ENCODE measurements at places on chromosomes 5 and 9.

- DNase-seq: no peak
Measured at GRCh38 chr5:160957312-160957861, 105.4 kb upstream of the ATP10B start.

DNA sequence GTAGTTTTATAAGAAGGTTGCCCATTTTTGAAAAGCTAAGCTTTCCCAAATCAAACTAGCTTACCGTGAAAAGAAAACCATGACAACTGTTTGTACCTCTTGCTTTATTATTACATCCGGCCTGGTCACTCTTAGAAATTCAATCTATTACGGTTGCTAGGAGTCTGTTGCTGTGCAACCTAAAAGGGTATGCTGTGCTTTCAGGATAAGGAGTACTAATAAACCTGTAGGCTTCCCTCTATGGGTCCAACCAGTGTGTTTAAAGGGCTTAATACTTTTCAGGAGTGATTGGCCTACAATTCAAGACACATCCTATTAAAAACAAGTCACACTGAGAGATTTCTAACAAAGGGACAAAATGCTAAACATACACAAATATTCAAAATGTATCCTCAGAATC lies 27.1 kb downstream of the RFX3 start:
- no peak for DNase-seq

DNA sequence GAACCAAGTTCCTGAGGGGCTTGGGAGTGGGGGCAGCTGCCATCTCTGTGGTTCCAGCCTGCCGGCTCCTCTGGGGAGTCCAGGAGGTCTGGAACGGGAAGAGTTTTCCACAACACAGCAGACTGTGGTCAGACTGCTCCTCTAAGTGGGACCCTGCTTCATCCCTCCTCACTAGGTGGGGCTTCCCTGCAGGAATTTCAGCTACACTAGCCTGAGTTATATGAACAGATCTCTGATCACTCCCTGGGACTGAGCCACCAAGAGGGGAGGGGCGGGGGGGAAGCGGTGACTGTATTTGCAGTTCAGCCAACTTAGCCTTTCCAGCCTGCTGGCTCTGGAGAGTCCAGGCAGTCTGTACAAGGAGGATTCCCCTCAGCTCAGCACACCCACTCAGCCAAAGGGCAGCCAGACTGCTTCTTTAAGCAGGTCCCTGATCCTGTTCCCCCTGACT lies 19.4 kb downstream of the DTWD2 start:
- no peak for DNase-seq

DNA sequence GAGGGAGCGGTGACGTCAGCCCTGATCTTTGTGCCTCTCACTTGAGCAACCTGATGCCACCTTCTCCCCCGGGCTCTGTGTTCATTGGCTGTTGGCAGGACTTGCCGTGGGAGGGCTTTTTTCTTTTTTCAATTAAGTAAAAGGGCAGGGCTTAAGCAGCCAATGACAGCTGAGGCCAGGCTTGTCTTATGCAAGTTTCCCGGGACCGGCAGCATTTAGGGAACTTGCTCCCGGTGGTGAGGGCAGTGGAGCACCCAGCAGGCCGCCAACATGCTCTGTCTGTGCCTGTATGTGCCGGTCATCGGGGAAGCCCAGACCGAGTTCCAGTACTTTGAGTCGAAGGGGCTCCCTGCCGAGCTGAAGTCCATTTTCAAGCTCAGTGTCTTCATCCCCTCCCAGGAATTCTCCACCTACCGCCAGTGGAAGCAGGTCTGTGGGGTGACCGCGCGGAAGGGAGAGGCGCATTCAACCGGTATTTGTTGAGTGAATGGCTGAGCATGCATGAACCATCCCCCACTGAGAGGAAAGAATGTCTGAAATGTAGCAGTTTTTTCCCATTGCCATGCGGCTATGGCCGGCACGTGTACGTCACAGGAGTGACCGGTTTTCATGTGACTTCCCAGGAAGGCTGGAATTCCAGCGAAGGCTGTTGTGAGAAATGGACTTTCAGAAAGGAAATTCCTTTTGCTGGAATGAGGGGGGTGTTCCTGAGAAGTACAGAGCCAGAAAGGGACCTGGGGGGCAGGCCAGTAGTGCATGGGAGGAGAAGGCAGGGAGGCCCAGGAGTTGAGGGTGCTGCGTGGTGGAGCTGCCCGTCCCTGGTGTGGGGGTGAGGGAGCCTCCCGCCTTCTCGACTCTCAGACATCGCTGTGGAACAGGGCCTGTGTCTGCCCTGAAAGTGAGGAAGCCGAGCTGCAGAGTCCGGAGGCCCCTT lies 29.0 kb downstream of the PTGES2 start:
- DNase-seq: peak; percentile 62

DNA sequence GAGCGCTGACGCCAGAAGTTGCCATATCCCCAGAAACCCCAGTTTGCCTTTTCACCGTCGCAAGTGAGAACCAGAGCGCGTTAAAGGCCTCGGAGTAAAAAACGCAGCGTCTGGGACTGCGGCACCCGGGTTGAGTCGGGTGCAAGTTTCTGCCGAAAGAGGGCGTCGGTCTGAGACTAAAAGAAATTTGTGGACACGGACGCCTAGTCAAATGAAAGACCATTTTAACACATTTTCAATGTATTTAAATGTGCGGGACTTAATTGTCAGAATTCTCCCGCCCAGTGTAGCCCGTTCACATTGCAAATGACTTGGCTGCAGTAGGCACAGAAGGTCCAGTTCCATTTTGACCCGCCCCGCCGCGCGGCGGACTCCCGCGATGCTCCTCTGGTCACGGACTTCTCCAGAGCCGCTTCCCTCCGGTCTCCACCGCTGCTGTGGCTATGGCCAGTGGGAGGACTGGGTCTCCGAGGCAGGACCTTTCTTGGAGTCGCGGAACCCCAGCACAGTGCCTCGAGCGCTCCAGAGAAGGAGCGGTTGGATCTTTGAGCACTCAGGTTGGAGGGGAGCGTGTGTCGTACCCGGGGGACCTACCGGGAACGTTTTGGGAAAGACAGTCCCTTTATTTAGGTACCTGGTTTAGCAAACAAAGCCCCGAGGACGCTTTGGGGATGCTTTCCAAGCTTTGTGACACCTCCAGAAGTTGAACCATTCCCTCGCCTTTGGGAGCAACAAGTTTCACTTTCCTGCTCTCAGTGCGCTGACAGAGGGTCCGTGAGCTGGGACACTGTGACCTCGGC lies 1.2 kb upstream of the NPR3 start:
- peak; percentile 16 for DNase-seq

DNA sequence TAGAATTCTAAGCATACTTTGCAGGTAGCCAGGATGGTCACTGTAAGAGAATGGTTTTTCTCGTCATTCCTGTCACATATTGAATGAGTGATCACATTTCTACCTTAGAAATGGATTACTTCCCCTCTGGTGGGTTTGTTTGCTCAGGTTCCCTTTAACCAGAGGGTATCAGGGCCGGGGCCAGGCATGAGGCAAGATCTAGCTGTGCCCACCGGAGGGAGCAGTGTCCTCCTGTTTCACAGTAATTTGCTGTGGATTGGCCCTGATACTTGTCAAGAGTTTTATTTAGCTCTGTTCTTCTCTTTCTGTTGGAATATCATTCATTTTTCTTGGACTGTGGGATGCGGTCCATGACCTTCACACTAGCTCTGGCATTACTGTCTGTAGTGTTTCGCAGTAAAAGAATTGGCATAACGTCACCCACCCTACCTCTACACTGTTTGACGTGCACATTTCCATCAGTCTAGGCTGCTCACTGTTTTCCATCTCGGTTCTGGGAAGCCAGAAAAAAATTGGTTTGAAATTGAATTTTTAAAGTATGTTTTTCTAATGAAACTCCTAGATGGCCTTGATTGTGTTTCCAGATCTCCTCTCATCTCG lies 42.4 kb upstream of the ZBED3 start:
- no peak for DNase-seq

GRCh38 chr5:135604056-135604455 lies 25.3 kb upstream of the CXCL14 start:
- no peak for DNase-seq

DNA sequence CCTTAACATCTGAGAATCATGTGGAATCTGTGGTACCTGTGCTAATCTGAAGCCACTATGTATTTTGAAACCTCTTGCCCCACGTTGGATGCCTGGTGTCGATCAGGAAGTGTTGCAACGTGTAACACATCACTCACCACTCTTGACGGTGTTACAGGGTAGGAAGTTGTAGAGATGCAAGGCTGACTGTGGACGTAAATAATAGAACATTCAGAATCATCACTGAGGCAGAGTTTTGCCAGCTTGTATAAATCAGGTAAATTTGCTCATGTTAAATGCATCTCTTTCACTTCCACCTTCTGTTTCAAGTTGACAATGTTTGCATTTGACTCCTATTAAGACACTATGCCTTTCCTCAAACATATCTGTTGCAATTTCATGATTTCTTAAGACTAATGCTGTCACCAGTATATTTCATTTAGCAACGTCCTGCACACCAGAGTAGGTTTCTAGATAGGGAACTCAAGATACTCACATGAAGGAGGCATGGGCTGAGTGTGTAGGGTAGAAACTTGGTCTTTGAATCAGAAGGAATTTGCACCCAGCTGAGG lies 38.1 kb downstream of the BASP1 start:
- DNase-seq: no peak

- DNase-seq: no peak
Measured at GRCh38 chr5:1278656-1279442, 16.0 kb downstream of the TERT start.

- DNase-seq: no peak
Measured at GRCh38 chr5:142387024-142387682, 62.3 kb upstream of the SPRY4 start.

DNA sequence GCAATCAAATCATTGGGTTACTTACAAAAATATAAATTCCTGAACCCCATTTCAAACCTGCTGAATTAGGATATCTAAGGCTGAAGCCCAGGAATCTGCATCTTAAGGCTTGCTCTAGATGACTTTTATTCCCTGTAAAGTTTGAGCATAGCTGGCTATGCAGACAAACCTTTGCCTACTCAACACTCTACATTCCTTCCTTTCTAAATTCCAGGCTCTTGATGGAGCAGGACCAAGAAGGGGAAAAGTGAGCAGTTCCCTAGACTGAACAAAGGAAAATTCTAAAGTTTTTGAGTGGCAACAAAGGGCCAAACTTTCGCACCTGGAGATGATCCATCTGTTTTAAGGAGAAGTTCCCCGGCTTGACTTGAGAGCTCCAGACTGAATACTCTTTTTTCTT lies 9.8 kb upstream of the ADRA1B start:
- DNase-seq: no peak

- no peak for DNase-seq
Measured at GRCh38 chr5:6578676-6579343, 54.0 kb downstream of the NSUN2 start.

- no peak for DNase-seq
Measured at GRCh38 chr9:16030528-16031185, 477.8 kb downstream of the CCDC171 start.

DNA sequence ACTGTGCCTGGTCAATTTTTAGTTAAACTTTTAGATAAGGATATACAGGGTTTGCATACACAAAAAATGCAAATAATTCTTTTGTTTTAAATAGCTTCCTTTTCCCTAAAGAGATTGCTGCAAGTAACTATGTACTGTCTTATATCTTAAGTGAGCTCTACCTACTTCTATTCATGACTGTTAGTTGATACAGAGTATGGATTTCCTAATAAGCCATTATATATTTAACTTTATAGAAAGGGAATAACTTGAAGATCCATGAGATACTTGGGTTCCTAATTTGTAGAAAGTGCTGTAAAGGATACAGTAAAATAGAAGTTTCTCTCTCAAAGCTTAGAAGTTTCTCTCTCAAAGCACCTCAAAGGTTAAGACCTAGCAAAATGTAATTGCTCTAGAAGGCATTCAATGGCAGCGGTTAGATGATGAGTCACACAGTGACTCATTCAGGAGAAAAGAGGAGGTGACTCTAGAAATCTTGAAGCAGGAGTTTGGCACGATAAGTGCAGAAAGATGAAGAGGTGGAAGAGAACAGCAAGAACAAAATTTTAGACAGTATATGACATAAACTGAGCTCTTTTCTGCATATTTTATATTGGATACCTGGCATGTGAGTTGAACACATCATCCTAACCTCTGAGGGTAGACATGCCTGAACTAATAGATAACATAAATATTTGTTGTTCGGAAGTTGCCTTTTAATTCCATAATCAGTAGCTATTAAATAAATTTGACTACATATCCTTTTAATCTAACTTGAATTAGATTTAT lies 5.5 kb upstream of the DNAJC21 start:
- no peak for DNase-seq

DNA sequence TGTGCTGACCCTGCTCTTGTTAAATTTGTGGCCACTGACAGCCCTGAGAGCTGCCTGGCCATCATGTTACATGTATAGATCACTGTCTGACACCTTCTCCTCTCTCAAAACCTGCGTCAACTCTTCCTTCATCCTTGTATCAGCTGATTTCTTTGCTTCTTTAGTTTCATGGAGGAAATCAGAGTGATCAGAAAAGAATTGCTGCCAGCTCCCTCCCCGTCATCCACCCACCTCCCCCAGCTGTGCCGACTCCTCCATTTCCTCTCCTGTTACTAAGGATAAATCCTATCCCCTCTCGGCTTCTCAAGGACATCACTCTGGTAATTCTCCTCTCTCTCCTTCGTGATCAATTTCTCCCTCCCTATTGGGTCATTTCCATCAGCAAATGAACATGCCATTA lies 108.9 kb downstream of the ICE1 start:
- no peak for DNase-seq

DNA sequence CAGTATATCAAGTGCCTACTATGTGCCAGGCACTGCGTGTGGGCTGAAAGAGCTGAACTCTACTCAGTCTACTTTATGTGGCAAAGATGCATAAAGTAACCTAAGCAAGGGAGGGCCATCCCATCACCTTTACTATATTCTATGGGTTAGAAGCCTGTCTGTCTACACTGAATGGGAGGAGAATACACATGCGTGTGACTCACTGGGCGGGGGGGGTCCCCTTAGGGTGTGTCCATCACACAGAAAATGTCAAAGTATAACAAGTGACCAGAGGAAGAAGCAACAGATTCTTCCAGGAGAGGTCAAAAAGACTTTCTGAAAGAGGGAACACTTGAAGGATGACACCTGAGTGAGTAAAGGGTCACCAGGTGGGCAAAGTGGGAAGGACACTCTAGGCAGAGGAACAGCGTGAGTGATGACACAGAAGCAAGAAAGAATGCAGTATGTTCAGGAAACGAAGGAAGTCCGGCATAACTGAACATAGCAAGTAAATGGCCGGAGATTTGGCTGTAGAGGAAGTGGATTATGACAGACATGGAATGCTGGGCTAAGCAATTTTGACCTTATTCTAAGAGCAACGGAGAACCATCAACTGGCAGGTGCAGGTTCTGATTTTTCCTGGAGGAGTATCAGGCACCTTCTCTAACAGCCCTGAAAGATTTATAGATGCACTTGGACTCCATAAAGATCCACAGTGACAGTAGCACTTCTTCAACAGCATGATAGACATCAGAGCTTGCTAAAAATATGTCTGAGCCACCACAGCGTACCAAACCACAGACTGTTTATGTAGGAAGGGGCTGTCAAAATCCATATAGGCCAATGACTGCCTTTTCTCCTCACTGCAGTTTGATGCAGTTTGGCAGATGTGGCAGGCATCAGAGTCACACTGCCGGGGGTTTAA lies 8.0 kb upstream of the WHRN start:
- no peak for DNase-seq

- DNase-seq: no peak
Measured at GRCh38 chr5:137389042-137389441, 110.1 kb downstream of the SPOCK1 start.

GRCh38 chr9:88501086-88501485 lies 33.9 kb upstream of the NXNL2 start:
- no peak for DNase-seq
